AG04450 (cell line): ENCODE measurements at places on chromosomes 7 and 10.

GRCh38 chr7:129499999-129500398, 2.3 kb upstream of the SMKR1 start:
- DNase-seq, result no peak

GRCh38 chr7:93980744-93981479, 23.2 kb downstream of the BET1 start:
- DNase-seq, result no peak

DNA sequence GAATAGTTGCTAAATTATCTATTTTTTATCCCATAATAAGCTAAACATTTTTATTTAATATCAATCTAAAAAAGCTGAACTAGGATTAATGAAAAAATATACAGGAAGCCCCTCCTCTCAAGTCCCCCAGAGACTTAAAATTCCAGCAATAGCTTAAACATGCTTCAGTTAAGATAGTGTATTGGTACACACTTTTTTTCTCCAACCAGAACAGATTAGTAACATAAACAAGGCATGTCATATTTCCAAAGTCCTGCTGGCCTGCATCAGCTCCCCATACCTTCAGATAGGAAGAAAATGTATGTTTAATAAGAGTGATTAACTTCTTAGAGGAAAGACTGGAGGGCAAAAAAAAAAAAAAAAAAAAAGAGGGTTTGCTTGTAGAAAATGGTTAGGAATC, 7.1 kb downstream of the TBX20 start:
- no peak for DNase-seq

- DNase-seq, result no peak
Observed at GRCh38 chr7:42843205-42843800, 68.6 kb downstream of the C7orf25 start.
